Muscle of back (tissue), 13 donors: ENCODE measurements at places on chromosomes 5 and 9. TPM values are rescaled to one million over a fixed set of nuclear protein-coding genes. Genes with fewer than 3 reads are reported as not detected.

The EFNA5 gene
- 4.7 TPM for polyA plus RNA-seq

The SLCO6A1 gene
- polyA plus RNA-seq: 0.39 TPM

The COL5A1 gene
- polyA plus RNA-seq: 479 TPM

The CD274 gene
- 0.66 TPM for polyA plus RNA-seq

DNA sequence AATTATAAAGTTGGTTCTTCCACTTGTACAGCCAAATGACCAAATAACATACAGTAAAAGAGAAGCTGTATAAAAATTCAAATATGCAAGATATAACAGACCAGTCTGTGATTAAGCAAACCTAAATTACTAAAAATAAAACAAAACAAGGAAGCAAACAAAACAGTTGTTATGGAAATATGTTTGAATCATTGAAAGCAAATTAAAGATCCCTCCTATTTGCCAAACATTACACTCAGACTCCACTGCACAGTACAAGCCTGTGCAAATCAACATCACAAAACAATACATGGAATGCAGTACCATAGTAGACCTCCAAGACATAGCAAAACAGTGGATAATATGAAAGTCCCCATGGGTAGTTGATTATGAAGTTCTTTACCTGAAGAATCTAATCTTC is 288.1 kb upstream of the PTGER4 start:
- no peak for DNase-seq

DNA sequence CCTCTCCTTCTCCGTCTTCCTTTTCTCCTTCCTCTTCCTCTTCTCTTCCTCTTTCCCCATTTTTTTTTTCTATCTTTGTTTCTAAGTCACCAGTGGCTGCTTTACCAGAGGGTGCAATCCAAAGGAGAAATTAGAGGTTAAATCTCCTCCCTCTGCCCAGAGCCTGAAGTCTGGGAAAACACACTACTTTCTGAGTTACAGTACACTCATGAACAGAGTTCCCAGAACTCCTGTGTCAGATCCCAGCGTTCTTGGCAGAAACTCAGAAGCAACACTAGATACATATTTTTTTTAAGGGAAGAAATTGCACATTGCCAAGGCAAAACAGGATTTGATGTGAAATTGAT is 189.0 kb downstream of the SNCAIP start:
- DNase-seq: peak; percentile 66

DNA sequence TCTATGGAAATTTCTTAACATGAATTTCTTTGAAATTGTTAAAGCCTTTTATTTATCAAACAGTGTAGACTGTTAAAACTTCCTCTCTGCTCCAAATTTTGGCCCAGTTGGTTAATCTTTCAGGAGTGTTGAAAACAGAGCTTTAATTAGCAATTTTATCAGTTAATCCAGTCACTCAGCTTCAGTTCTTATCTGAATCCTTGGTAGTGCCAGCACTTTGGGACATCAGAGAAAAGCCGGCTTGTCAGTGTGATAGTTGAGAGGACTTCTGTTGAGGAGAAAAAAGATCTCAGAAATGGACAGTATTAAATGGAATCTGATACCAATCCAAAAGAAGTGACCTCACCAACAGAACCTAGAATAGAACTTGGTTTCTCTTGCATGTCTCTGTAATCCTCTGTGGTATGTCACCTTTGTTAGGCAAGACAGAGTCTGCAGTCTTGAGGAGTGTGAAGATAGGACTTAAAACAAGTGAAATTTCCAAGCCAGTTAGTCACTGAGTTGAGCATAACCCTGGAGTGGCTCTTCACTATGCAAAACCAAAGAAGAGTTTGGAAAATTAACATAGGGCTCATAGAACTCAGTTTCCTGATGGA is 251.8 kb downstream of the NNT start:
- DNase-seq: no peak

DNA sequence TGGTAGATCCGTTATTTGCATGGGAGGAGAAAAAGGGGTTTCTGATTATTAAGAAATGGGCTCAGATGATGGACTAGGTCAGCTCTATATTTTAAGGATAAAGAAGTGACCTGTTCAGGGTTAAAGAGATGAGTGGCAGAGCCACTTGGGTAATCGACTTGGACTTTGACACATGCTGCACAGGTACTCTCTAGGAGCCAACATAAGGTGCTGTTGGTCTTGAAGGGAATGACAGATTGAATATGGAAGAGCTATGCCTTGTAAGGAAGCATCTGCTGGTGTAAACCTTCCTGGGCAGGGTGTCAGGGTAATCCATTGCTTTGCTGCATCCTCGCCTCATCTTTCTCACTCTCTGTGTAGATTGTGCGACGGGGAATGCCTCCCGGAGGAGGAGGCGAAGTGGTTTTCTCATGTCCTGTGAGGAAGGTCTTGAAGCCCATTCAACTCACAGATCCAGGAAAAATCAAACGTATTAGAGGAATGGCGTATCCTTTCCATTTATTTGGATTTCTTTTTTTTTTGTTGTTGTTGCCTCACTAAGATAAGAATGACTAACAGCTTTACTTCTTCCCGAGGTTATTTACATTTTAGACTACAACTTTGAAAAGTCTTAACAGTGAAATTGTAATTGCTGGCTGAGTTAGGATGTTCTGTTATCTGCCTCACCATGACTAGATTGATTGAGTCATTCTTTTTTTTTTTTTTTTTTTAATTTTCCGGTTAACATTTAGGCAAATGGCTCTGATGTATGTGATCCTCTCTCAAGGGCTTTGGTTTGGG is 41.2 kb downstream of the RCL1 start:
- DNase-seq: no peak

- DNase-seq: no peak
These were observed 209.5 kb downstream of the GNA14 start for GRCh38 chr9:77438653-77439052.

DNA sequence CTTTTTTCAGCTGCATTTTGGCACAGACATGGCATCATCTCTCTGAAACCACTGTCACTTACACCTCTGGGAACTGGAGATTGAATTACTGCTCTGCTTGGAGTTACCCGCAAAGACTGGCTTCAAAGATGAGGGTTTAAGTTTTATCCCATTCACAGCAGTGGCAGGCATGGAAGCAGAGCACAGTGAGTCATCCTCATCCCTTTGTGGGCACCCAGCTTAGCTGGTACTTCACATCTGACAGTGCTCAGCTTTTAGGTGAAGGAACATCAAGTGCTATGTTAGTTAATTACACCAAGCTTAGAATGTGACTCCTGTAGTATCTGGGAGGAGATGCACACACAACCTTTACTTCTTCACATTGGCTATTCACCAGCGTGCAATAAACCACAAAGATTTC is 24.8 kb upstream of the ALDH1A1 start:
- DNase-seq: no peak

- DNase-seq: no peak
These were observed 998.4 kb upstream of the CTNND2 start for GRCh38 chr5:12902611-12903010.

DNA sequence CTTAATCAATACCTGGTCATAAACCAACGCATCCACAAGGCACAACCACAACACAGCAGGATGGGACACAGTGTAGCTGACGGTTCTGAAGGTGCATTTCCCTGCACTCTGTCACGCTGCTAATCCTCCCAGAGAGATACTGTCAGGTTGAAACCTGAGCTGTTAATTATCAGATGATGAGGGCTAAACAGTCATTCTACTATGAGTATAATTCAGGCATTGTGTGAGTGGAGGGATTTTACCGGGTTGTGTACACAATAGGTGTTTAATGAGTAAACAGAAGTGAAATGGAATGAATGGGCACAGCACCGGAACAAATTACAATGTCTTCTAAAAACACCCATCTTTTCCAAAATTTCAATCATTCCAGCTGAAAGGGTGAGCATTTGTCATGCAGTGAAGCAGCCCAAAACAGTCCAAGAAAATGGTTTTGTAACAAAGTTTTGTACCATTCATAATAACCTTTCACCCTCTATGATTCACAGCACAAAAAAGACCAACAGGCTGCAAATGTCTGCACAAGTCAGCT is 71.5 kb downstream of the ABCA1 start:
- no peak for DNase-seq

DNA sequence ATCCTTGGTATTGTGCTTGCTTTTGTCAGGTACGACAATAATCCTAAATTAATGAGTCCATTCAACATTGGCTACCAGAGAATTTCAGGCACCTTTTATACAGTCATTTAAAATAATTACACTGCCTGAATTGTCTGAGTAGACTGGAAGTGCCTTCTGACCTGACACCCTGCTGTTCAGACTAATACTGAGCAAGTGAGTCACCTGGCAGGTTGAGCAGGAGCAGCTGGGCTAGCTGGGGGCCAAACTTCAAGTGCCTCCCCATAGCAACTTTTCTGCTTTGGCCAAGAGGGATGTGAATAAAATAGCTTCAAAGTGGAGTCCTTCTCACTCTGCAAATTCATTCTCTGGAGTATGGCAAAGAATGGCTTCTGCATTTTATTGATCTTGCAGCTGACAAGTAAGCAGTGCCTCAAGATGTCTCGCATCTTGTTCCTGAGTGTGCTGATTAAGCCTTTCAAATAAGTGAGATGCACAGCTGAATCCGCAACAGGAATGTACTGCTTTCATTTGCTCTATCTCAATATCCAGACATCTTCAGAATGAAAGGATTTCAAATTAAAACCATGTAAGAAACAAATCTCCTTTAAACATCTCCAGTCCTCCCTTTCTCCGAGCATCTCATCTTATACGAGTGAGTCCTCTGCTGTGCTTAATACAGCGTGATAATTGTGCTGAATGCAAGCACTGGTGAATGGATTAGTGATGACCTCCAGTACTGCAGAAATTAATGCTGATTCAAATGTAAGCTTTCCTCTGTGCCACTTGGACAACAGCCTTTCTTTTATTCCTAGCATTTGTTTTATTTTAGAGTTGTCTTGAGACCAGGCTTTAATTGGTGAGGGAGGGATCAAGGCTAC is 271.2 kb downstream of the EDIL3 start:
- no peak for DNase-seq

GRCh38 chr5:153358315-153358976 is 132.0 kb upstream of the GRIA1 start:
- no peak for DNase-seq

- DNase-seq: no peak
These were observed 171.0 kb downstream of the RMI1 start for GRCh38 chr9:84151640-84152039.

DNA sequence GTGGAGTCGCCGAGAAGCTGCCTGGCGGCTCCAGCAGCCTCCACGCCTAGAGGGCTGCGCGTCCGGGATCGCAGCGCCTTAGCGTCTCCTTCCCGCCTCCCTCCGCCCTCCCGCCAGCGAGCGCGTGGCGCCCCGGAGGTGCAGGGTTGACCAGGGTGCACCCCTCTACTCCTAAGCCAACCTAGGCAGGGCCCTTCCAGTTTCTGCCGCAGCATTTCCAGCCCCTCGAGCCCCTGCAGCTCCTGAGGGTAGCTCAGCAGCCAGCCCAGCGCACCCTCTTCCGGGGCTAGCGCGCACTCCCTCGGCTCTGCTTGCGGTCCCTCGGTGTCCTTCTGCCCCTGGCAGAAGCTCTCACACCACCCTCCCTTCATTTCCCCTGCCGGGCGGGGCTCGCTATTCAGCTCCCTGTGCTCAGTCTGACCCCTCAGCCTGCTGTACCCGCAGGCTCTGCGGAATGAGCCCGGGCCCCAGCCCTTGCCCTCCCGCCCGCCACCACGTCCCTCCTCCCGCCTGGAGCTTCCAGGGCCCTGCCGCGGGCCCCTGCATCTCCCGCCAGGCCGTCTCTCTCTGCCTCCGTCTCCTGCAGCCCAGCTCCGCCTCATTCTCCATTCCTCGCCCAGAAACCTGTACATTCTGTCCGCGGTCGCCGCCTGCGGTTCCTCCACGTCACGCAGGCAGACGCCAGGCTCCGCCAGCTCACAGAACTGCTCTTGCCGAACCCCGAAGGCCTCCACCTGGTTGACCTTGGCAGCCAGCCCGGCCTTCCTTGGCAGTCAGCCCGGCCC is 61.8 kb downstream of the SPATA31C2 start:
- DNase-seq: peak; percentile 68

GRCh38 chr5:16550316-16550952 is 66.4 kb downstream of the RETREG1 start:
- no peak for DNase-seq
